Vagina (tissue), 2 donors: ENCODE measurements at places on chromosomes 4 and X.

DNA sequence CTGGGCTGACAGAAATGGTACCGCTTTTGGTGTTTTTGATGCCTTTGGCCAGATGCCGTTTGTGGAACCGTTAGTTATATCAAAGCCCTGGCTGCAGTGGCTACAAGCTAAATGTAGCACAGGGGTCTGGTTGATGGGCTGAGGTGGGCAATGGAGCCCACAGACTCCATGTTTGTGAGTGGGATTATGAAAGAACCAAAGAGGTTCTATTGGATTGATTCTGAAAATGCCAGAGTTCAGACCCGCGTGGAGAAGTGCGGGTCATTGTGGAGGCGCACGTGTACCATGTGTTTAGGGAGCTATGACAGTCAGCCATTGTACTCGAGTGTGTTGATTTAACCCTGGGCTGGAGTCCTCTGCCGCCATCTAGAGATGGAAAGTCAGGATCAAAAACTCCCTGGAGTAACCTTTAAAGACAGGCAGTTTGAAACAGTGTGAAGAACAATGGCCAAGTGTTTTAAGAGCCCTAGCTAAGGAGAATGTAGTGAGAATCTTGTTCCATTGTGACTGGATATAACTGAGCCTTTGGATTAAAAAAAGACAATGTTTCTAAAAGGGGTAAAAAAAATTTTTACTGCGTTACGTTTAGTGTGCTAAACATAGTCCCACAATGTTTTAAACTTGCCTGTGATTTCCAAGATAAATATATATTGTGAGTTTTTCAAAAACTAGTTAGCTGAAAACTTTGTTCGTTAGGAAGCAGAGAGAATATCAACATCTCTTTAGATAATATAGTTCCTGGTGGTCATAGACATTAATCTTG is 12.7 kb downstream of the ART3 start:
- DNase-seq, result no peak

DNA sequence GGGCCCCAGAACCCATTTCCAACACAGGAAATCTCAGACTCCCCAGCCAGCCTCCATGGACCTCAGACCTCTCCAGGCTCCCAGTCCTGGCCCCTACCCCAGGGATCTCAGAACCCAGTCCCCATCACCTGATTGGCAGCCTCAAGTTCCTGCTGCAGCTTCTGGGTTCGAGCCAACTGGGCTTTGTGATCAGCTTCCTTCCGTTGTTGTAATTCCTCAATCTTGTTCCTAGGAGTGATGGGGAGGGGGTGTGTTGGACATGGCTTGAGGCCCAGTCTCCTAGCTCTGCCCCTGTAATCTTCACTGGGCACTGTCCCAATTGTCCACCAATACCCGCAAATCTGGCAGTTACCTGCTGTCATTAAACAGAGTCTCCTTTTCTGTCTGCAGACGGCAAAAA is 12.6 kb downstream of the GRIPAP1 start:
- DNase-seq, result no peak

DNA sequence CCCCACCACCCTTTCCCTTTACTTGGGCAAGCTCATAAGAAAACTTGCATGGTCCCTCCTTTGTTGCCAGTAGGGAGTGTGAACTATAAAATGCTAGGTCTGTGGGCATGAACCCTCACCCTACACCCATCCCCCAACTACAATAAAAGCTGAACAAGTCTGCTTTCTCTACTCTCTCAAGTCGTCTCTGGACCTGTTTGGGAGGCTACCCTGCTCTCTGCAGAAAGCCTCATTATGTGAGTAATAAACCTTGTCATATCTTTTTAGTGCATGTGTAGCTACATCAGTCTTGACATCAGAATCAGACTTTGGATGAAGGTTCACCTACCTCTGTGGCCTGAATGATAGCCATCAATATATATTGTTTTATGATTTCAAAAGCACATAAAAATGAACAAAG is 155.4 kb upstream of the FAM241A start:
- no peak for DNase-seq

DNA sequence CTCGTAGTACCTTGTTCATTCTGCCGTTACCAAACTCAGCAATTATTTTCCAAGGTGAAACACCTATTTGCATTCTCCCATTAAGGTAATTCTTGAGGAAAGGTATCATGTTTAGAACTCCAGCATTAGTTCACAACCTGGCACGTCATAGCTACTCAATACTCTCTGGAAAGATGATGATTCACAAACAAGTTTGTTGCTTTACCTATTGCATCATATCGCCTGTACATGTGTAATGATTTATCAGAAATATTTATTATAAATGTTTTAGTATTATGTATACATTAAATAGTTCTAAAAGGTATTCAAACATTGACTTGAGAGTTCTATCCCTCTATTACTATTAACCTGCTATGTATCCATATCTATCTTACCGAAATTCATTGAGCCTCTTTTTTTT is 658.3 kb upstream of the PITX2 start:
- no peak for DNase-seq

- DNase-seq, result no peak
Measured at GRCh38 chr4:84878546-84878945, 87.9 kb downstream of the WDFY3 start.

DNA sequence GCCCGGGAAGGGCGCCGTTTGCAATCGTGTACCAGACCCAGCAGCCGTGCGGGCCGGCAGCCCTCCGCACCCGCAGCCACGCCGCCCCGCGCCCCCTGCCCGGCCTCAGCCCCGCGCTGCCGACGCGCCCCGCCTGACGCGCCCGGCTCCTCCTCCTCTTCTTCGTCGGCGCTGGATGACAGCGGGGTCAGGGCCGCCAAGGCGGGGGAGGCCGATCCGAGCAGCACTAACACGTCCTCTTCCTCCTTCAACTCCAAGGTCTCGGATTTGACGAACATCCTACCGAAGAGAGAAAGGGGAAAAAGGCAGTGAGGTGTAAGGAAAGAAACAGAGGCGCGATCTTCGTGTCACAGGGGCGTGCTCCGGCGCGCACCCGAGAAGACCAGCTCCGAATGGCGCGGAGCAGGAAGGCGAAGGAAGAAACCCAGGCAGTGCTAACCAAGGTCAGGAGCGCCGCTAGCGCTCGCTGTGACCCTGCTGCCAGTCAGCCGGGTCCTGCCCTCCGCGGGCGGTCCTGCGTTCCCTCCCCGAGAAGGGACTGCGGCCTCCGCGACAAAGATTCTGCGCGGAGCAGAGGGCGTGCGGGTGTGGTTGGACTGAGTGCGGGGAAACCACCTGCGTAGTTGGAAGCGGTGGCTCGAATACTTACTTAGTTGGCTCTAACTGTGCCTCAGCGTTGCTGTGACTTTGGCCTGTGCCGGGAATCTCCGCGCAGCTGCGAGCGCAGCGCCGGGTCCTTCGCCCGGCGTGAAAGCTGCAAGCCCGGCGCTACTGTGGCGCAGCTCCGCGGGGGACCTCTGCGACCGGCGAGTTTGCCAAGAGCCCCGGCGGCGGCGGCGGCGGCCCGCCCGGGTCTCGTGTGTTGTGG is 548 bp downstream of the NEUROG2 start:
- no peak for DNase-seq

GRCh38 chr4:133270021-133270570 is 121.0 kb downstream of the PCDH10 start:
- DNase-seq, result no peak

GRCh38 chr4:24913119-24913485 is 260 bp upstream of the CCDC149 start:
- DNase-seq, result no peak
